ENCODE measurements at places on chromosomes 1 and 21.

DNA sequence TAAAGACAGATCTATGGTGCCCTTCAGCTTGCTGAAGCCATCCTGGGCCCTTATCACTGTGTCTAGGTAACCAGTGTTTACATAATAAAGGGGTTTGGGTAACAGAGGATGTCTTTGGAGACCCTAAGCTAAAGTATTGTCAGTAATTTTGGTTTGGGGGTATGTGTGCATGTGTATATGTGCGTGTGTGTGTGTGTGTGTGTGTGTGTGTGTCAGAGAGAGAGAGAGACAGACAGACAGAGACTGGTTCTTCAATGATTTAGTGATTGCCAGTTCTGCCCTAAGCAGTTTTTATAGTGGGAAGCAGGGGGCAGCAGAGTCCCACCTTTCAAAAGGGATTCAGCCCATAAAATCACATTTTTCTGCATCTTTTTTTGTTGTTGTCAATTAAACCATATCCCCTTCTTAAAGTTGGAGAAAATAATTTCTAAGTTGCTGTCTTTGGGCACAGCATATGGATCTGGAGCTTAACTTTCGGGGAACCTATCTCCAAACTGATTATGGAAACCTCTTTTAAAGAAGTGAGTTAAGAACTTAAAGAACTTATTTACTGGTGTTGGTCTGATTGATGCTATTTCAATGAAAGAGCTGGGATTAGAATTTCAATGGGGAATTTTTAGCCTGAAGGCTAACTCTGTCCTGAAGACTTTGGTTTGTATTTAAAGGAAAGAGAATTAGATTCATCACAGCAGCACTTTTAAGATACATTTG is 51.1 kb downstream of the ZNF326 start:
- DNase-seq, result no peak

DNA sequence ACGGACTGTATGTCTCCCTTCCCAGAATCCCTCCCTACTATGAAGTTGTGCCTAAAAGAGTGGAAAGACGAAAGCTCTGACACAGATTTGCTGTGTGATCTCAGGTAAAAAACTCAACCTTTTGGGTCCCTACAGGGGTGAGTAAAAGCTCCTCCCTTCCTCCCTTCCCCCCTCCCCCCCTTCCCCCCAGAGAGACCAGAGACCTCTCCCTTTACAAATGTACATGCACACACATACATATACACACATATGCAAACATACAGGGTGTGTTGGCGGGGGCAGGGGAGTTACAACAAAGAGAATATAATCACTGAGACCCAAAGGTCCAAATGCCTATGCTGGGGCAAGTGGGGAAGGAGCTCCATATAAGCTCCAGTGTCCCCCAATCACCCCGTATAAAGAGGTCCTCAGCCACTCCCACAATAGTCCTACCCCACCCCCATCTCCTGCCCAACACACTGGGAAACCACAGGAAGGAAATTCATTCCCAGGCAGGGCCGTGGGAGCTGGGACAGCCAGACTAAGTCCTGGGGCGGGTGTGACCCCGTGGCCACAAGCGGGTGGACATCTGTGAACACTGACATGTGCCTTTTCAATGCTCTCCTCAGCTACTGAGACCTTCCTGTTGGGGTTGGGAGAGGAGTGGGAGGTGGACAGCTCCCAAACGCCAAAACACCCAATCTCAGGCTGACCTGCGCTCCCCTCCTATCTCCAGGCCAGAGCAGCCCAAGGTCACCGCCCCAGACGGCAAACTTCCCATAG is 2.0 kb downstream of the MEF2D start:
- no peak for DNase-seq

- no peak for DNase-seq
Measured at GRCh38 chr1:151147665-151148064, 1.2 kb upstream of the SEMA6C start.

GRCh38 chr21:46185716-46186115 is 1.5 kb upstream of the SPATC1L start:
- no peak for DNase-seq

- DNase-seq, result no peak
Measured at GRCh38 chr1:91912266-91912665, 26.3 kb upstream of the TGFBR3 start.

- no peak for DNase-seq
Measured at GRCh38 chr1:205703072-205703471, 22.8 kb upstream of the SLC45A3 start.

DNA sequence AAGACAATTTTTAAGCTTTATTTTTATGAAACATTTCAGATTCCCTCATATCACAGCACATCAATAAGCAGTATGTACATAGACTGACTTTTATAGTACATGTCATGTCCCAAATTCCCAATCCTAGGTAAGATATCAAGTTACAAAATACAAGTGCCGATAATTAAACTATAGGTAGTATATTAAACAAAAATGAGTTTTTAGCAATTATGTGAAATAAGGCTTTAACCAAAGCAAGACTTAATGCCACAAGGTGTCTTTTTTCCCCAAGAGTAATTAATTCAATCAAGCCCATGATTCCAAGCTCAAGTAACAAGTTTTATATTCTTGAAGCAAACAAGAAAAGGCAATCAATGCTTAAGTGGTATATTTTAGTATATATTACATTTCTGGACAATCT is 4.9 kb downstream of the EXOC8 start:
- DNase-seq, result no peak

GRCh38 chr1:10101929-10102328 is 69.2 kb downstream of the UBE4B start:
- no peak for DNase-seq

DNA sequence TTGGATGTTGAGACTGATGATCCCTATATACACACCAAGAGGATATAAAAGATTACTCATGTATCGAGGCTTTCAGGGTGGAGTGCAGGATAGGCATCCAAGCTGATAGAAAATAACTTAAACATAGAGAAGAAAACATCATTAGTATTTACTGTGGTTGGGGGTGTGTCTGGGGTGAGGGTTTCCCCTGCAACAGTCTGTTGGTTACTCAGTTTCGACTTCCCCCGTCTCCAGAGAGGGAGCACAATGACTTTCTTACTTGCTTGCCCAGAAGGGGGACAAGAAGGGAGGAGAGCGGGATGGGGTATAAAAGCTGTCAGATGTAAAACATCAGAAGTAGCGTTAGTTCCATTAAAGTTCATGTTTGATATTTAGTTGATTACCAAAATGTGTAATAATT is 717.4 kb upstream of the ZP4 start:
- DNase-seq, result no peak

DNA sequence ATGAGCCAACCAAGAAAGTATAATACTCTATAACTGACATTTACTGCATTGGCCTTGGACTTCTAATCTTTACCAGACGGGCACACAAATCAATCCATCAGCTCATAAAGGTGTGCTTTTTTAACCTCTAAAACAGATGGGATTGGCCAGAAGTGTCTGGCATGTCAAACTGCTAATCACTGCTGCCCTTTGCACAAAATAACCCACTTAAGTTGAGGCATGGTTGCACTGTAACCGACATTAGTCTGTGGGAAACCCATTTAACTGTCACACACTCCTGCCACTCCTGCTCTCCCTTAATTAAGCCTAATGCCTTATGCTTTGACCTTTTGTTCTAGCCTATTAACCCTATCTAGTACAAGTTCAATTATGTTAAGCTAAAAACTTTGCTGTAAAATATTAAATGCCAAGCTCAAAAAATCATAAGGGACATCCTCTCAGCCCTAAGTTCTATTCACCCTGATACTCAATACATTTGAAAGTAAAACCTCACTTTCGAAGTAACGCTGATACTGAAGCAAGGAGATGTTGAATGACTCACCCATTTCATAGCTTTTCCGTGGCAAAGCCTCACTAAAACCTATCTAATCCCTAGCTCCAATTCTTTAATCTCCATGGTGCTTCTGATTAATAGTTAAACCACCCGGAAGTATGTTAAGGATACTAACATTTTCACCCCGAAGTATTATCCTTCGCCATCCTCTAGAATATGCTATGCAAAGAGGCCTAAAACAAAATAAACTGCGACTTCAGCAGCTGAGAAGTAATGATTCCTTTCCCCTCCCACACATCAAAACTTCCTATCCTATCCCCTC is 12.9 kb downstream of the NRIP1 start:
- DNase-seq, result no peak

- DNase-seq, result no peak
Measured at GRCh38 chr1:2459757-2460156, 16.3 kb upstream of the PLCH2 start.

DNA sequence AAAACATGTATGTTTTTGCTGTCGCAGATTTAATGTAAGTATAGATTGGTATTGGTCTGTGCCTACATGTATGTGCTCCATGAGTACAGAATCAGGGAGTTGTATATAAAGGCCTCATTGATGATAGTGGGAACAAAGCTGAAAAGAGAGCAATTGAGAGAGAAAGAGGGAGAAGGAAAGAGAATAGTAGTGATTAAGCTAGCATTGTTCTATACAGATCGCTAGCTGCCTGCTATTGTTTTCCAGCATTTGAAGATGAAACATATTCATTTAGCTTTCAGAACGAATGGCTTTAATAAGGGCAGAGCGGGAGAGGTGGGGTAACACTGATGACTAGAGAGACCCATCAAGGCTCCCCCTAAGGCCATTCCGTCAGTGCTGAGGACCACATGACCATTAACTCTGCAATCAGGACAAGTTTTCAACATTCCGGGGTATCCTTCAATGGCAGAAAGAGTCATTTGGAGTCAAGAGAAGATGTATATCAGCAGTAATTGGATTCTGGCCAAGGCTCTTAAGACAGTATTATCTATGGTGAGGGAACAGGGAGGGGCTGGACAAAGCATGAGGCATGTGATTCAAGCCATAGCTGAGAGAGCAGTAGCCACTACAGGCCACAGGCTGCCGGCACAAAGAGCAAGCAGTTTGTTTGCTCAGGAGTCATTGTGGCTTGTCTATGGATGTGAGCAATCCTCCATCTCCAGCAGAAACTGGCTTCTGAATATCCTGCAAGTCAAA is 176.5 kb downstream of the PBX1 start:
- DNase-seq, result no peak

DNA sequence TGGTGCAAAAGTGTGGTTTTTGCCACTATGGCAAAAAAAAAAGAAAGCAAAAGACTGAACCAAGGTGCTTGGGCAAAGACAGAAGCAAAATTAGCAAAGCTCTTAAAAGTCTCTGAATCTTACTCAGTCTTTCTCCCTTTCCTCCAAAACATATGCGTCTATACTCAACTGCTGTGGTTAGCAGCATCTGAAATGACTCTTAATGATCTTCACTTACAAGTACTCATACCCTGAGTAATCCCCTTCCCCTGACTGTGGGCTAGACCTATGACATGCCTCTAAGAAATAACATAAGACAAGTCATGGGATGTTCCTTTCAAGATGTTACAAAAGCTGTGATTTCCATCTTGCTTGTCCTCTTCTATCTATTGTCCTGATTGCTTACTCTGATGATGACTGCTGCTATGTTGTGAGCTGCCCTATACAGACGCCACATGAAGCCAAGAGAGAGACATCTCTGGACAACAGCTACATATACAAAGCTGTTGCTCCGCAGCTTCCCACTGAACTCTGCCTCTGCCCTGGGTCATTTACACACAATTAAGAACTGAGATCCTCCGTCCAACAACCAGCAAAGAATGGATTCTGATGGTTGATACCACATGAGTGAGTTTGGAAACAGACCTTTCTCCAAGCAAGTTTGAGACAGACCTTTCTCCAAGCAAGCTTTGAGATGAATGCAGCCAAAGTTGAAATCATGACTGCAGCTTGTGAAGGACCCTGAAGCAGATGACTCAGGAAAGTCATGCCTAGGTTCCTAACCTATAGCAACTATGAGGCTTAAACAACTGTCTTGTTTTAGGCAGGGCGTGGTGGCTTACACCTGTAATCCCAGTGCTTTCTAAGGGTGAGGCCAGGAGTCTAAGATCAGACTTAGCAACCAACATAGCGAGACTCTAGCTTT is 55.2 kb downstream of the PUM1 start:
- no peak for DNase-seq
